DND-41 (cell line): ENCODE measurements at places on chromosomes 3 and 15.
A peak's percentile ranks its signal among the peaks of the same experiment; 100 is the strongest.

GRCh38 chr3:26807272-26807671 is 184.7 kb downstream of the LRRC3B start:
- DNase-seq: no peak

DNA sequence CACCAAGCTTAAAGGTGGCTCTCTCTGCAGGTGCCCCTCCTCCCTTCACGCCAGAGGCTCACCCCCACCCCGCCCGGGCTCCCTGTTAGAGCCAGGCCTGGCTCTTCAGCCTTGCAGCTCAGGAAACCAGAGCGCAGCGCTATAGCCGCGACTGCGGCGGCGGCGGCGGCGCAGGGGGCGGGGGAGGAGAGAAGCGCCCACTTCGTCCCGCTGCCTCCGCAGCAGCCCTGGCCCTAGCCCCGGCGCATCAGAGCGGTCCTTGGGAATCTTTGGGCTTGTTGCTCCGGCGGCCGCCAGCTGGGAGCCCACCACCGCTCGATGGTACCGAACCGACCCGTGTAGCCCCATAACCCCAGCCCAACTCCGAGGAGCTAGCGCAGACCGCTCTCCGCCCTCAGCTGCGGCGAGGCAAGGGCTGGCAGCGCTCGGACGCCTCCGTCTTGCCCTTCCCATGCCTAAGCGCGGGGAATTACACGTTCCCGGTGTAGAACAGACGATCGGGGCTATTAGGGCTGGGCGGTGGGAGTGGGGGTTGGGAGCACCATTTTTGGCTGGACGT is 1.2 kb downstream of the RASGRF1 start:
- DNase-seq: no peak

DNA sequence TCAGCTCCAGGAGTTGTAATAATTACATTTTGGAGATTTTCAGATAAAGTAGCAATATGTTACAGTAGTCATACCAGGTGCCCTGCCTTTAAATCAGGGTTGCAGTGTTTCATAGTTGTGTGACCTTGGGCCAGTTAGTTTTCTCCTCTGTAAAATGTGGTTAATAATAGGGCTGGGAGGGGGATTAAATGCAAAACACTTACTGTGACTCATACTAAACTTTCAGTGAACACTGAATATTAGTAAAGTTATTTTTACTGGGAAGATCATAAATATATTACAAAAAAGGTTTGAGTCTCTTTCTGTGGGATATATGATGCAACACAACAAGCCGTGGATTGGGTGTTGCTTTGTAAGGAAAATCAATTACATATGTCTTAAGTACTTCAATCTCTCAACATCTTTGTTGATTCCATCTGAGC is 1.1 kb upstream of the EBLN2 start:
- no peak for DNase-seq

DNA sequence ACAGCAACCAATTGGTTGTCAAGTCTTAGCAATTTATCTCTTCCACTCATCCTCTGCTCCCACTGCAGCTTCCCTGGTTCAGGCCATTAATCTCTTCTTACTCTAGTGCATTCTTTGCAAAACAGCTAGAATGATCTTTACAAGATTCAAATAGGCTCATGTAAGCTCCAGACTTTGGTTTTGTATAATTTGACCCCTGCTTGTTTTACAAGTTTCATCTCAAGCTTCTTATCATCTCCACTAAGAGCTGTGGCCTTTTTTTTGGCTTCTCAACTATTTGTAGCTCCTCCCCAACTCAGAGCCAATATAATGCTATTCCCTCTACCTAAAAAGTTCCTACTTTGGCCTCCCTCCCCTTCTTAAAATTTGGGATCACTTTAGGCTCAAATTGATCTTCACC is 121.8 kb downstream of the GOLIM4 start:
- DNase-seq: no peak

DNA sequence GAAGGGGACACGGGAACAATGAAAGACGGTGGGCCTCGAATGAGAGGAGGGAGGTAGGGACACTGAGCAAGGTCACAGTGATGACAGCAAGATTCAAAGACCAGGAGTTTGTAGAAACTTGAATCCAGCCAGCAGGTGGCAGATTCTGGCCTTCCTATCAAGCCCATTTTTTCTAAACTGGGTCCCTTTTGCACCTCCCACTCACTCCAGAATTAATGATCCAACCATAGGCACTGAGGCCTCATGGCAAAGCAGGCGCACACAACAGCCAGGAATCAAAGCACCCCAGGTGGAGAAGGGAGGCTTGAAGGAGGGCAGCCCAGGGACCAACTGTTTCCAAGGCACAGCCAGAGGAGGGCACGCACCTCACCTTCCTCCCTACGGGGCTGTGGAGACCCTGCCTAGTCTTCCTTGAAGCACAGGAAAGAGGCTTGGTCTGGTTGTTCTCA is 90.2 kb downstream of the ANP32A start:
- DNase-seq: peak; percentile 12

GRCh38 chr15:91102546-91103330 is 2.7 kb downstream of the SV2B start:
- no peak for DNase-seq

GRCh38 chr15:64542091-64542490 is 81.7 kb downstream of the ZNF609 start:
- no peak for DNase-seq

- DNase-seq: no peak
Observed at GRCh38 chr15:94383041-94383440, 151.7 kb downstream of the MCTP2 start.

DNA sequence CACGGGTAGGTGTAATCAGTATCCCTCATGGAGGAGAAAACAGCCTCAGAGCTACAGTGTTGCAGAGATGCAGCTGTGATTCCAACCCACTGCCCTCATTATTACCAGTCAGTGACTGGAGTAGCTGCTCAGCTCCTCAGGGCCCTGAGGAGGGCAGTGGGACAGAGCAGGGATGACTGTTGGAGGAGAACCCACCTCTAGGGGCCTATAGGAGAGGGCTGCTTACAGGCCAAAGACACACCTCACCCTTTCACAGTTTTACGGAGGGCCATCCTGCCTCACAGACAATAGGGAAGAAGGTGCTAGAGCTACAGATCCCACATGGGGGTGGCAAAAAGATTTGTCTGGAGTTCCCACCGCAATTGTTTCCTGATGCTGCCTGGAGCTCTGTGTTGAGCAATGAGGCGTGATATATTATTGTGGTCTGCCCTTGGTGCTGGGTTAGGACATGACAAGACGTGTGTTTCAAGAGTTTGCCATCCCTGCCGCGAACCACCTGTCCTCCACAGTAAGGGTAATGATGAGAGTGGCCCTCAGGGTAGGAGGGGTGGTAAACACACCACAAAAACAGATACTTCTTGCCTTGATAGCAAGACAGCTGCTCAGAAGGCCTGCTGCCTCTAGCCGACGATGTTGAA is 140.5 kb upstream of the TPM1 start:
- no peak for DNase-seq

- DNase-seq: no peak
Observed at GRCh38 chr3:32281570-32282106, 43.2 kb downstream of the CMTM8 start.

GRCh38 chr15:32659340-32660155 is 18.0 kb downstream of the SCG5 start:
- no peak for DNase-seq

GRCh38 chr3:71492566-71492965 is 91.0 kb downstream of the FOXP1 start:
- DNase-seq: no peak

- no peak for DNase-seq
Observed at GRCh38 chr3:79871656-79872055, 103.9 kb upstream of the ROBO1 start.

- no peak for DNase-seq
Observed at GRCh38 chr15:89023311-89023961, 64.8 kb upstream of the ABHD2 start.

DNA sequence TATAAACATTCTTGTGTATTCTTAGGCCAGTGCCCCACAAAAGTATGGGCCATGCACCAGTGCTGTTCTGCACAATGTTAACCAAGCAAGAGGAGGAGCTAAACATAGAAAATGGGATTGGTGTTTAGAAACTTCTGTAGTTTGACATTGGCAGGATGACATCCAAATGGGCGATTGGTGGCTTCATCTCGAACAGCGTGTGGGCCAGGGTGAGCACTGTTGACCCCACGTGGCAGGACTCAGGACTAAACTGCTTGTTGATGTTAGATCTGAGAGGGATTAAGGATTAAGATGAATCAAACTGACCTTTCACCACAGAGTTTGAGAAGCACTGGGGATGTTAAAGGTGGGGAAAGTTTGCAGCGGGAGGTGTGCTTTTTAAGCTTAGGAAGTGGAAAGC is 31.9 kb downstream of the ZNF710 start:
- DNase-seq: no peak

GRCh38 chr3:46924921-46925584 is 47.5 kb downstream of the PTH1R start:
- no peak for DNase-seq

- no peak for DNase-seq
Observed at GRCh38 chr3:136055491-136055890, 90.0 kb downstream of the PPP2R3A start.

DNA sequence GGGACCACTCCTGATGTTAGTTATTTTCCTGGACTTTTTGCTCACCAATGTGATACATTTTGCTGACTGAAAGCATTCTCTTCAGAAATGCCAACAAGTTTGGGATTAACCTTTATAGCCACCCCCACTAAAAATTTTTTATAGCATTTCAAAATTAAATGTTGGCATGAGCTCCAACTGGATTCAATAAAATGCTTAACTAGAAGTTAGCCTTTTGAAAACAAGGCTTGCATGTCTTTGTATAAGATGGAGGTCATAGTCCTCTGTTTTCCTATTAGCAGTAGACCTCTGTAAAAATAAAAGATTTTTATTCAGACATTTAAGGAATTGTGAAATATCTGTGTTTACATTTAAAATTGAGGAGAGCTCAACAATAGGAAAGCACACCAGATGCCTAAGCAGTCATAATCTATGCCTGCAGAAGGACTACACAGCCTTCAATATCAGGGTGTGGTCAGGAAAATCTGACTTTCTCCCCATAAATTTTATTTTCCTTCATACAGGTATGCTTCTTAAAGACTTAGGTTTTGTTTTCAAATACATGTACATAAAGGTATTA is 87.2 kb downstream of the DNAJC13 start:
- no peak for DNase-seq

GRCh38 chr3:134333522-134334181 is 40.6 kb downstream of the AMOTL2 start:
- DNase-seq: no peak

DNA sequence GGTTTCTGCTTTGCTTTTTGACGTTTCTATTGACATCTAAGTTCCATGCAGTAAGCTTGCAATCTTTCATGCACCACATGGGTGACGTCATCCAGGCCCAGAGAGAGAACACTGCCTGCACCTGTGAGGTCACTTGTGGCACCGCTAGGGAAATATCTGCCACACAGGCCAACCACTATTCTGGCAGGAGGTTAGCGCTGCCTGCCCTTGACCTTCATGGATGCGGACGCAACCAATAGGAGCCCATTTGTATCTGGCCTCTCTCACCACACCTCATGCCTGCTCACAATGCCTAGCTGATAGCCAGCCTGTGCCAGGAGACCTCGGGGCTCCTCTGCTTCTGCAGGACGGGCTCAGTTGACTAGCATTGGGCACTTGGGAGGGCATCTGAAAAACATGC is 55.8 kb upstream of the PRR23E start:
- no peak for DNase-seq

DNA sequence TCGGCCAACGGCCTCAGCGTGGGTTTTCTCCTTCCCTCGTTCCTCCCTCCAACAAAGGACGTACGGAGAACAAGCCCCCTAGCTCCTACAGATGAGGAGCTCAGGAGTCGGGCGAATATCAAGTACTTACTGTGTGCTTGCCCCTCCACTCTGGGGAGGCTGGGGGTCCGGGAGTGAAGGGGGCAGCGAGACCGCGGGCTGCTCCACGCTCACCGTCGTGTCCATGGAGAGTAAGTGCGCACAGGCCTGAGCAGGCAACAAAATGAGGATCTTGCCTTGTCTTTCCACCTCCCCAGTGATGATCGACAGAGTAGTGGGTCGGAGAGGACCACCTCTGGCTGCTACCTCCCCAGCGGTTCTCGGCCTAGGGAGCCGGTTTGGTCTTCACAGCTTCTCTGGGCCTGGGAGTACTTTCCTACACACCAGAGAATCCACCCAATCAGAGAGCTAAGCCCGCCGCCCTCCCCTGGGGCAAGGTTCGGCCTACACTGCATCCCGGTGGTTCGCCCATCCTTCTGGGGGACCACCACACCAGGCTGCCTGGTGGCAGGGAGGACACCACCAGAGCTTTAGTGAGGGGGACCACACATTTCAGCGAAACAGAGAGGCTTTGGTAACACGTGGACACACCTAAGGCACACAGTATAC is 603 bp upstream of the TRANK1 start:
- no peak for DNase-seq

DNA sequence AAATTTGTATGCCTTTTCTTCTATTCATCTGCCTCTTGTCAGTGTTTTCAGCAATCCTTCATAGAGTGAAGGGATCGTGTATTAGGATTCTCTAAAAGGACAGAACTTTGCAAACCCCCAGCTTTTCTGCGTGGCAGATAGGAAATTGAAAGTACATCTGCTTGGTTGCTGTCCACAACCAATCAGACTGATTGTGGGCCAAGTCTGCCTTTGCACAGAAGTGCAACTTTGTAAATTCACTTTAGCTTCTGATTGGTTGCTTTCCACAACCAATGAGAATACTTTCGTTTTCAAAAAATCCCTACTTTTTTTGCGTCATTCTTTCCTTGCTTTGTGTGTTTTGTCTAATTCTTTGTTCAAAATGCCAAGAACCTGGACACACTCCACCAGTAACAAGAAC is 847.4 kb downstream of the FHIT start:
- no peak for DNase-seq

DNA sequence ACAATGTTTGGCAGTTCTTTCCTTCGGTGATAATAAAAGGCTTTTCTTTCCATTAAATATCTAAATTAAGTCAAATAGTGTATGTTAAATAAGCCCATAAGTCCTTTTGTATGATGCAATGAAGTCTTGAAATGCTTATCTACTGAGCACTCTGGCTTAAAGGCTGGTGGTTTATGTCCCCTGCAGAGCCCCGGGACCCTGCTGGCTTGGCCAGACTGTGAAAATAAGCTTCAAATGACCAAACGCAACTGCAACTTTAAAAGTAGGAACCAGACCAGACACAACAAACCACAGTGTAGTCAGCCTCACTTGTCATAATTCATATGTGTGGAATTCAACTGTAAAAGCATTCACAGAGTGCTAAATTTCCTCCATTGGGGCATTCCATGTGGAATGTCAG is 72.5 kb downstream of the FOXP1 start:
- no peak for DNase-seq

- DNase-seq: no peak
Observed at GRCh38 chr3:138625707-138626365, 17.3 kb downstream of the FAIM start.
